T-helper 9 cell (primary cell): ENCODE measurements at places on chromosomes 1 and 21.

DNA sequence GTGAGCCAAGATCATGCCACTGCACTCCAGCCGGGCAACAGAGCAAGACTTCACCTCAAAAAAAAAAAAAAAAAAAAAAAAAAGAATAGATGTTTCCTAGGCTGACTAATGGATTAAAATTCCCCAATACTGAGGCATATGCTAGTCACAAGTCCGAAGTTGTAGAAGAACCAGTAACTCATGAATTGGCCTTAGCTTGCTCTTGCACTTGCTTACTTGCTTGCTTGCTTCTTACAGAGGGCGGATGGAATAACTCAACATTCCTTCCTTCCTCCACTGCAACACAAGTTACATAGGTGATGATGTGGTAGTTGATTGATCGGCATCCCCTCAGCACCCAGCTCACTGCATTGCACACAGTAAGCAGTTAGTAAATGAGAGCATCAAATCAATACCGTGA lies 2.8 kb upstream of the TARS2 start:
- DNase-seq: no peak

DNA sequence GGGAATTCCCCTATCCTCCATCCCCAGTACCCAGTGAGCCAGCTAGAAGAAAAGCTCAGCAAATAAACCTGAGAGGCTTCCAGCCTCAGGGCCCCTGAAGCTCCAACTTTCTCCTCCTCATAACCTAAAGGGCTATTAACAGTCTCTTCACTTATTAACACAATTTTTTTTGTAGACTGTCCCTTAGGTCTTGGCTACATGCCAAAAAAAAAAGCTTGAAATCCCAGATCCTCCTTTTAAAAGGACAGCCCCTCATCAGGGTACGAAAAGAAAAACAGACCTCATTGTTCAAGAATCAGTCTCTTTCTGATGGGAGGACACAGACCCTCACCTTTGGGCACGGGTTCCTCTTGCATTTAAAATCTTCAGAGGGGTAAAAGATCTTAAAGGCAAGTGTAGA lies 72.8 kb upstream of the CD1D start:
- no peak for DNase-seq

DNA sequence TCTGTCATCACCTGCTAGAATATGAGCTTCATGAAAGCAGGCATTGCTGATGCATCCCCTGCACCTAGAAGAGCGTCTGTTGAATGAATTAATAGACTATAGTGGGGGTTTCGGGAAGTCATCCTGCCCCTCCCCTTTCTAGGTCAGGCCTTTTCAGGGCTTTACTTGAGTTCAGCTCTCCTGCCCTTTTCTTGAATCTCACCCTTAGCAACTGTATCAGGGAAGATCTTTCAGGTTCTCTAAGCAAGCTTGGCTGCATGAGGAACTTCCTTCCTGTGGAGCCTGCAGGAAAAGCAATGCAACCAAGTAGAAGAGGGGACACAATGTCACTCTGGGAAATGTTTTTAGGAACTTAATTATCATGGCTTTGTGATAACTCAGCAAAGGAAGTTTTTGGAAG lies 27.2 kb upstream of the KIAA0040 start:
- DNase-seq: no peak

DNA sequence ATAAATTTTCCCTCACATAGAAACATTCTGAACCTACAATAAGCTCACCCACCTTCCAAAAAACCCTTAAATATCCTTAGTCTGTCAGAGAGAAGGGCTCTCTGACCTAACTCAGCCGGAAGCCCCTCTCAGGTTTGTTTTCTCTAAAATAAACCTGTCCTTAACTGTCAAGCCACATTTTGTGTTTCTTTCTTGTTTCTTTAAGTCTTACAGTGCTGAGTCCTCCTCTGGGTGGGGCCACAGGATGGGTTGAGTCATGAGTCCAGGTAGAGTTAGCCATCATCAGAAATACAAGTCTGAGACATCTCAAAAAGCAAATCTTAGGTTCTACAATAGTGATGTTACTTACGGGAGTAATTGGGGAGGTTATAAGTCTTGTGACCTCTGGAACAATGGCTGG lies 26.4 kb upstream of the SLC2A5 start:
- DNase-seq: no peak

GRCh38 chr1:63728611-63729226 lies 45.1 kb upstream of the ROR1 start:
- DNase-seq: no peak

- no peak for DNase-seq
Measured at GRCh38 chr1:7171574-7171973, 386.3 kb downstream of the CAMTA1 start.

DNA sequence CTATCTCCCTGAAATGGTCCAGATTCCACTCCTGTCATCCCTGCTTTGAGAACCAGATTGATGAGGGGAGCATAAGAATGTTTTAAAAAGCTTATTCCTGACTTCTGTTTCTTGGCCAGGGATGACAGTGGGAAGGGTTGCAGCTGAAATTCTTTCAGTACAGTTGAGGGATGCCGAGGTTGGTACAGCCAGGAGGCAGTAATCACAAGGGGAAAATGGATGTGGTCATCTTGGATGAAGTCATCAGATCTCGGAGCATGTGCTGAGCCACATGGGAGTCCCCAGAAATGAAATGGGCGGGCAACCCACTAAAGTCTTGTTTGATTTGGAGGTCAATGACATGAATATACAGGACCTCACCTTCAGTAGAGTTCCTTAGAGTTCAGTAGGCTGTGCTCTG lies 18.7 kb upstream of the PLA2G2E start:
- no peak for DNase-seq

GRCh38 chr1:208180421-208180820 lies 63.8 kb downstream of the PLXNA2 start:
- no peak for DNase-seq

GRCh38 chr1:201503397-201504176 lies 3.3 kb downstream of the CSRP1 start:
- DNase-seq: no peak

DNA sequence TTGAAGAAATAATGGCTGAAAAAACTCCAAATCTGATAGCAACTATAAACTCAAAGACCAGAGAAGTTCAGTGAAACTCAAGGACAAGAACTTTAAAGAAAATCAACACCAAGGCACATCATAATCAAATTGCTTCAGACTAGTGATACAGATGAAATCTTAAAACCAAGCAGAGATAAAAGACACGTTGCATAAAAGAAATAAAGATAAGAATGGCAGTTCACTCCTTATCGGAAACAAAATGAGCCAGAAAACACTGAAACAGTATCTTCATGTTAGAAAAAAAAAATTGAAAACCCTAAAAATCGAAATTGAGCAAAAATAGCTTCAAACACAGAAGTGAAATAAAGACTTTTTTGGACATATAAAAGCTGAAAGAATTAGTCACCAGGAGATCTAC lies 4.6 kb upstream of the RAB4A start:
- DNase-seq: no peak

- DNase-seq: no peak
Measured at GRCh38 chr1:195113471-195113870, 1494.8 kb downstream of the KCNT2 start.

DNA sequence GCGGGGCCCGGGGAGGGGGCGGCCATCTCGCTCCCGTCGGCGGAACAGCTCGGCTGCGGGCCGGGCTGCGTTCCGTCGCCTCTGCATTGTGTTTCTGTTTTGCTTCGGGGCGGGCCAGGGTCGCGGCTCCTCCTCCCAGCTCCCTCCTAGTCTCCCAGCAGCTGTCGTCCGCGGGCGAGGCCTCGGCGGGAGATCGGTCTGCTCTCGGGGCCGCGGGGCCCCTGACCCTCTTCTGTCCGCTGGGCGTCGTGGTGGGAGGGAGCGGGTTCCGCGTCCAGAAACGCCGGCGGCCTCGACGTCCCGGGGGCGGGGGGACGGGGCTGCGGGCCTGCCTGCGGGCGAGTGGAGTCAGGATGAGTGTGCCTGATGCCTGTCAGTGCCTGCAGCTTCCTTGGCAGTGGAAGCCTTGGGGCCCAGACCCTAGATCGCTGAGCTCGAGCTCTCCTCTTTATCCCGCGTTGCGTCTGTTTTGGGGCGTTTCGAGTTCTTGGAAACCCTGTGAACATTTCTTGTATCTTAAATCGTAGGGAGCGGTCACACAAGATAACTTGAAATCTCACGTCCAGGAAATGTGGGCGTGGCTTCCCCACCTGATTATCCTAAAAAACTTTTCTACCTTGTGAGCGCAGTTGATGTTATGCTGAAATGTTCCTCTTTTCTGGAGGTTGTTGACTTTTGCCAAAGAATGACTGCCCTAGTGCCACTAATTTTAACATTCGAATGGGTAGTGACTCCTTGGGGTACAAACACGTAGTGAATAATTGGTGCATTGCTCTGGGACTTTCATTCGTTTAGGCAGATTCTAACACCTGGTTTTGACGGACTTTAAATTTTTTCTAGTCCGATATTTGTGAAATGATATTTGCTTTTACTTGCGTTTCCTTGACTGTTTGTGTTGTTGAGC lies 676 bp downstream of the MORC3 start:
- no peak for DNase-seq

- DNase-seq: peak; percentile 2
Measured at GRCh38 chr1:41242342-41243078, 404 bp upstream of the SCMH1 start.

DNA sequence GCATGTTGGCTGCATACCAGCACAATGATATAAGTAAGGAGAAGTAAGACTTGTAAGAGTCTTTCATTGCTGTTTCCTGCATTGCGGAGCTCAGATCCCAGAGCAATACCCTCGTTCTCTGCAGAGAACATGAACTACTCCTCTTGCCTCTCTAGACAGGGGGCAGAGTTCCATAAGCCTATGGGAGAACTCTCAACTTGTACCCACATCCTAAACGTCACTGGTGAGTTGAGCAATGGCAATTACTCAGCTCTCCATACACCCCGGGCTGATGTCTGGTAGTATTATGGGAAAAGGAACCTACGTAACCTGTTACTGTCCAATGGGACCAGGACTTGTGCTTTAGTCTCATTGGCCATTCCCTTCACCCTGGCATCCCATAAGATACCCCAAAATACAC lies 27.3 kb upstream of the ZNF496 start:
- no peak for DNase-seq

- peak; percentile 76 for DNase-seq
Measured at GRCh38 chr21:35026617-35027562, 22.2 kb downstream of the RUNX1 start.

DNA sequence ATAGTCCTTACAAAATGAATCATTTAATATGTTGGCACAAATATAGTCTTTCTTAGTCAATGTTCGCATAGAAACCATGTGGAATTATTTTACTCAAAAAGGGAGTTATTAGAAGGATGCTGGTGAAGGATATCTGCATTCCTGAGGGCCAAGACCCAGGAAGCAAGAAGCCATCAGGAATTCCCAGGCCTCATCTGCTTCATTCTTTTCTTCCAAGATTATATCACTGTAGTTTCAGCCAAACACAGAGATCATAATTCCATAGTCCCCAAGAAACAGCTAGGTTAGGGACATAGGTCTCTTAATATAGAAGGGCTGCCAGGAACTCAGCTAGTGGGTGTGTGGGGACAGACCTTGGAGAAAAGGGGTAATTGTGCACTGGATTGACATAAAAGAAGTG lies 28.6 kb upstream of the DISC1 start:
- no peak for DNase-seq
